Activated B cell treated with CpG ODN at 0.5 μM for 24 hours (primary cell): ENCODE measurements at places on chromosomes 12 and 14. TPM values are rescaled to one million over a fixed set of nuclear protein-coding genes. Genes with fewer than 3 reads are reported as not detected.

The CHFR gene
- total RNA-seq, result 89.4 and 108 TPM in 2 replicates

The ADAM21 gene
- total RNA-seq, result 0.11 and 0.12 TPM in 2 replicates

The CSRP2 gene
- 1.2 and 1.6 TPM in 2 replicates for total RNA-seq

The SLC6A15 gene
- 0.05 TPM in 1 of 2 replicates, not detected in the other for total RNA-seq

The TBC1D30 gene
- total RNA-seq, result 0.13 and 0.32 TPM in 2 replicates

The SPTB gene
- 0.04 and 0.10 TPM in 2 replicates for total RNA-seq

The TAS2R30 gene
- total RNA-seq, result 3.4 and 6.3 TPM in 2 replicates

The SSPN gene
- 3.0 and 4.6 TPM in 2 replicates for total RNA-seq

The OAS1 gene
- 27.8 and 30.6 TPM in 2 replicates for total RNA-seq

- H3K27ac ChIP-seq, result peak overlapping the region; percentile 31
- DNase-seq, result no peak
- peaks cover 8% of the 10 kb centered on the region for H3K36me3 ChIP-seq
- no peak overlapping the region for H3K4me3 ChIP-seq
- H3K4me1 ChIP-seq, result peaks cover 37% of the 10 kb centered on the region
Measured at GRCh38 chr12:25382311-25383106, 131.8 kb upstream of the KRAS start.

- peaks cover 6% of the 10 kb centered on the region for H3K36me3 ChIP-seq
- H3K4me1 ChIP-seq, result peaks cover 7% of the 10 kb centered on the region
Measured at GRCh38 chr14:65664436-65664835, 251.9 kb downstream of the FUT8 start.

DNA sequence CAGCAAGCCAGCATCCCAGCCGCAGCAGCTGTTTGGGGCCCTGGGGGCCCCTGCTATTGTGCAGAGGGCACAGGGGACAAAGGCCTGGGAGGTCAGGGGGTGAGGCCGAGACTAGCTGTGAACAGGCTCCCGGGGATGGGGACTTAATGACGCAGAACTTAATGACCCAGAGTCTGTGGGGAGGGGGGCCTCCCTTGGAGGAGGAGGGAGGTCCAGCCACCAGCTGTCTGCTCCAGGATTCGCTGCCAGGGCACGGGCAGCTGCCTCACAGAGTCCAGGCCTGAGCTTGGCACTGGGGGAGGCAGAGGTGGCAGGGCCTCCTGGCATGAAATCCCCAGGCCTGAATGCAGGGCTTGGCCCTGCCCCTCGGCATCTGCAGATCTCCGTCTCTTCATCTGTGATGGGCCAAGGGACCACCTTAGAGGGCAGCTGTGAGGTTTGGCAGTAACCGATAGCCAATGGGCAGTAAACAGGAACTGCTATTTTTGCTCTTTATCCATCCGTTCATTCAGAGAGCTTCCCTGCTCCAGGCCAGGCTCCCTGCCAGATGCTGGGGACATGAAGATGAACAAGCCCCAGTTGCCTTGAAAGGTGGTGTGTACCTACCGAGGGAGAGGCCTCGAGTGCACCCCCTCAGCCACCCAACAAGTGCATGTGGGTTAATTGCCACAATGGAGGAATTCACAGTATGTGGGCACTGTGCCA, 6.7 kb downstream of the FAM222A start:
- no peak overlapping the region for H3K4me3 ChIP-seq
- peaks cover 3% of the 10 kb centered on the region for H3K4me1 ChIP-seq
- no peaks in the 10 kb centered on the region for H3K36me3 ChIP-seq
- peaks cover 12% of the 10 kb centered on the region for H3K27me3 ChIP-seq

DNA sequence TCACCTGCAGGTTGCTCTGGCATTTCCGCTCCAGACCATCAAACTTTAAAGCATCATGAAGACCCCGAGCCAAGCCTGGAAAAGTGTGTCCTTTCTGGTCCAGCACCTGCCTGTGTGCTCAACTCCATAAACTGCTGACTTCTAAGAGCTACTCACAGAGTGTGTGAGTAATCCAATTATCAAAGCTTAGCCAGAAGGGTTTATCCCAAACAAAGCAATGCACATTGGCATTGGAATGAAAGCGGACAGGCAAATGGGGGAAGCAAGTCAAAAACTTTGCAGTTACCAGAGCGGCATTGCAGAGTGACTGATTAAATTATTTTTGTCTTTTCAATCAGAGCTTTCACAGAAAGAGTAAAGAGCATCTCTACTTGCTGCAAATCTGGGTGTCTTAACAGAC, 1262.4 kb upstream of the SEL1L start:
- H3K27ac ChIP-seq, result no peak overlapping the region
- H3K4me1 ChIP-seq, result no peaks in the 10 kb centered on the region
- H3K36me3 ChIP-seq, result no peaks in the 10 kb centered on the region
- H3K27me3 ChIP-seq, result no peaks in the 10 kb centered on the region

GRCh38 chr14:102344485-102344884, 18.2 kb downstream of the CINP start:
- no peak for DNase-seq
- no peak overlapping the region for H3K27ac ChIP-seq
- no peaks in the 10 kb centered on the region for H3K4me1 ChIP-seq
- peaks cover 79% of the 10 kb centered on the region for H3K36me3 ChIP-seq

- peaks cover 9% of the 10 kb centered on the region for H3K4me1 ChIP-seq
- H3K36me3 ChIP-seq, result no peaks in the 10 kb centered on the region
- H3K27ac ChIP-seq, result no peak overlapping the region
- DNase-seq, result no peak
- no peak overlapping the region for H3K4me3 ChIP-seq
Measured at GRCh38 chr12:54428050-54429013, 9.3 kb upstream of the ITGA5 start.

DNA sequence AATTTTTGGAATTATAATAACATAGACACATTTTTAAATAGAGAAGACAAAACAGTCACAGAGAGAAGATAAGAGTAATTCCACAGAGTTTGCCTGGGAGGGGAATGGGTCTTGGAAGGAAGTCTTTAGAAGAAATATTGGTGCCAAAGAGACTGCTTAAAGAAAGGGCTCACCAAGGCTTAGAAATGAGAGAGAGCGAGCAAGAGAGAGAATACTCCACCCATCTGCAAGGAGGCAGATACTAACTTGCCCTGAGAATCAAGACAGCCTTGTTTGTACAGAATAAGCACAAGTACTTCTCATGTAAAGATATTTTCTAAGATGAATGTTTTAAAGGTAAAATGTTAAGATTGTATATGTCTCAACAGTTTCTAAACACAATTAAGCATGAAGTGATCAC, 165.5 kb downstream of the SLC38A4 start:
- DNase-seq, result no peak
- peaks cover 31% of the 10 kb centered on the region for H3K4me1 ChIP-seq
- no peaks in the 10 kb centered on the region for H3K27me3 ChIP-seq

GRCh38 chr12:40145896-40146295, 40.0 kb upstream of the SLC2A13 start:
- no peaks in the 10 kb centered on the region for H3K27me3 ChIP-seq
- H3K36me3 ChIP-seq, result no peaks in the 10 kb centered on the region
- no peak overlapping the region for H3K4me3 ChIP-seq
- DNase-seq, result no peak
- H3K4me1 ChIP-seq, result no peaks in the 10 kb centered on the region
- H3K27ac ChIP-seq, result no peak overlapping the region

DNA sequence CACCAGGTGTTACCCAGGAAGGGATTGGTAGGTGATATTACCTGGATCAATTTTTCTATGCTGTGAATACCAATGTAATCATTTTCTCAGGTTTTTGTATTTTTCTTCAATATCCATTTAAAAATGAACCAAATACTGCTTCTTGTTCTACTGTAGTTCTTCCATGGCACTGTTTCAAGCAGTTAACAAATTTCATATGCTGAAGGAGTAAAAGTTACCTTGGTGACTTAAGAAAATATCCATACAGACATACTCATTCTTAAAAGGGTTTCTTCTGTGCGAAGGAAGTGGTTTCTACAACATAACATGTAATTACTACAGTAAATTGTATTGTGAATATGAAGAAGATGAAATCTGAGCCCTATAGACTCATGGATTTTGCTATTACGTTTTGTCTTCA, 222.5 kb downstream of the TMEM117 start:
- no peak overlapping the region for H3K27ac ChIP-seq
- H3K36me3 ChIP-seq, result no peaks in the 10 kb centered on the region
- H3K4me1 ChIP-seq, result no peaks in the 10 kb centered on the region

DNA sequence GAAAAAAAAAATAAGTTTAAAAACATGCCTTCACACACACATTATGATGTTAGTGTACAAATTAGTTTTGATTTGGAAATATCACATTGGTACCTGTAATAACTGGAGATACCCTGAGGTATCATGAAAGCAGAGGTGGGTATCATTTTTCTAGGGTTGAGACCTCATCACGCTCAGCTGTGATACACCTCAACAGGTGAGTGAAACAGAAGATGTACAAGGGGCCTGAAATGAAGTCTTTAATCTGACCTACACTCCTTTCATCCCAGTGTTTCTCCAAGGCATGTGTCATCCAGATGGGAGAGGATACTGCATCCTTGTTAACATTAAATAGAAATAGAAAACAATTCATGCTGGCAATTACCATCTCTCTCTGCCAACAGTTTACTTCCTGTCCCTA, 7.4 kb downstream of the BMP4 start:
- H3K27me3 ChIP-seq, result peaks cover 75% of the 10 kb centered on the region
- H3K36me3 ChIP-seq, result no peaks in the 10 kb centered on the region
- no peak for DNase-seq
- peaks cover 12% of the 10 kb centered on the region for H3K4me1 ChIP-seq
- no peak overlapping the region for H3K27ac ChIP-seq

DNA sequence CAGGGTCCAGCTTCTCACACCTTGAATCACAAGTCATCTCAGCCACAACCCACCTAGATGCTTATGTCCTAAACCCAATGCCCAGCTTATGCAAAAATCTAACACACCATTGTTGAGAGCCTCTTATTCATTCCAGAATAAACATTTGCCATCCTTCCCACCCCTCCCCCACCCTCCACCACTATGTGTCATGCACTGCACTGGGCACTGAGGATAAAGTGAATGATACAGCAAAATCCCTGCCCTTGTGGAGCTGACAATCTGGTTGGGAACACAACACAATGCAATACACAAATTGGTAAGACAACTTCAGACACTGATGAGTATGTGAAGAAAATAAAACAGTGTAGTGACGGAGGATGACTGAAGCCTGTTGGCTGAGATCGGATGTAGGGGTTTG, 1.4 kb upstream of the GLTP start:
- no peak for DNase-seq
- no peaks in the 10 kb centered on the region for H3K27me3 ChIP-seq
- H3K4me3 ChIP-seq, result no peak overlapping the region
- H3K27ac ChIP-seq, result no peak overlapping the region

GRCh38 chr12:128857133-128857763, 4.0 kb downstream of the GLT1D1 start:
- peaks cover 33% of the 10 kb centered on the region for H3K27me3 ChIP-seq
- DNase-seq, result no peak
- peaks cover 2% of the 10 kb centered on the region for H3K4me1 ChIP-seq
- H3K27ac ChIP-seq, result no peak overlapping the region
- no peaks in the 10 kb centered on the region for H3K36me3 ChIP-seq

DNA sequence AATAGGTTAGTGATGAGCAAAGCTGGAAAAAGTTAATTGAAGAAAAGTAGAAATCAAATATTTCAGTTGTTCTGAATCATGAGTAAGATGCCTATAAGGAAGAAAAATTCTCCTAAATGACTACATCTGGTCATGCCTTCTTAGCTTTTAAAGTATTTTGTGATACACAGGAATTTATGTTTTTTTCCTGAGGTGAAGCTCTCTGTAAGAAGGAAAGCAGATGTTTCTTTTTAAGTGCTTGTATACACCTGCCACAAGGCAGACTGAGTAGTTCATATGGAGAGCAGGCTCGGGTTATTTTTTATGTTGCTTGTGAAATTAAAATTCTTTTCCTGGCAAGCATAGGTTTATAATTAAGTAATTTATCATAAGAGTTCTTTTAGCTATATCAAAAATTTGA, 275.2 kb downstream of the RAD51B start:
- H3K4me1 ChIP-seq, result no peaks in the 10 kb centered on the region
- no peak overlapping the region for H3K4me3 ChIP-seq
- no peaks in the 10 kb centered on the region for H3K27me3 ChIP-seq
- H3K27ac ChIP-seq, result no peak overlapping the region
- no peak for DNase-seq

DNA sequence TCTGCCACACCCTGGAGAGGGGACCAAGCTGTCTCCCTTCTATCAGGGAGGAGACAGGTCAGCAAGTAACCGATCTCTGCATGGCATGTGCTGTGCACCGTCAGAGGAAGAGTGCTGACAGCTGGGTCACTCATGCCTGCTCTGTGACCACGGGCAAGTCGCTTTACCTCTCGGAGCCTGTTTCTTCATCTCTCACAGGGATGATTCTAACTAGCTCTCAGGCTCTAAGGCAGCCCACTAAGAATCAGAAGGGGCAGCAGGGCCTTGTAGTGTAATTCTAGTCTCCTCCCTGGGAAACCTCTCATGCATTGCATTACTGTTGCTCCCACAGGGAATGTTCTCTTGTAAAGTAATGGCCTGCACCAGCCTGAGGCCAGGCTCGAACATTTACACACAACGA, 11.9 kb downstream of the CD9 start:
- no peaks in the 10 kb centered on the region for H3K36me3 ChIP-seq
- H3K27ac ChIP-seq, result no peak overlapping the region
- no peak for DNase-seq
- H3K27me3 ChIP-seq, result peaks cover 1% of the 10 kb centered on the region
- no peak overlapping the region for H3K4me3 ChIP-seq
